ENCODE measurements at places on chromosomes 5 and 9. TPM values are rescaled to one million over a fixed set of nuclear protein-coding genes. Genes with fewer than 3 reads are reported as not detected.

DNA sequence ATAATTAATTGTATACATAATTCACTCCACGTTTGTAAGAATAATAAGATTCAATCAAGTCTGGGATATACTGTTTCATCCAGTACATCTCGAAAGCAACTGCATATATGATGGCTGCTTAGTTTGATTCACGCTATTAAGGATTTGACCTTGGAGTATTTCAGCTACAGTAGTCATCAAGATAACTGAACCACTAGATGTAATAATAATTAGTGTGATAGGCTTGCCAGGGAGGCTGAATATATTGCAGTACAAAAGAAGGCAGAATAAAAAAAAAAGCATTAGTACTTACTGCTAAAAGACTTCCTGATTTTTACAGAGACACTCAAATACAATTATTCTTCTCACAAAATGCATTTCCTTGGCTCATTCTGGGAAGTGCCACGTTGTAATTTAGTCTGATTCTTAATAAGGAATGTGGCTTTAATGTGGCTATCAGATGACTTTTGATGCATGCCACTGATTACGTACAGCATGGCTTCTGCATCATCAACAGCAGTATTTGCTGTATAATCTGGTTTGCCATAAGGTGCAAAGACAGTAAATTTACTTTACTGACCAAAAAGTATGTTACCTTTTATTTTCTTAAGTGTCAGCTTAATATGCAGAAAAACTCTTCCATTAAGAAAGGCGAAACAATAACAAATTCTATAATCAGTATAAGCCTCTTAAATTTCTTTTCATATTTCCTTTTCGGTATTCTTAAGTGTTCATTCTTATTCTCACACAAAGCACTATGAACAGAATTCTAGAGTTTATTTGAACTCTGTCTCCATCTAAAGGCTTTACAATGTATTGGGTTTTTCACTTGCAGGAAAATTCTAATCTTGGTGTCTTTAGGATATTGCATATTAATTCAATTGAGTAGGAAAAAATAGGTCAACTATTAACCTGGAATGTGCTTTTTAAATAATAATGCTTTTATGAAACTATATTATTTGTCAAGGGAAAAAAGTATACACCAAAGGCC is 166.4 kb downstream of the SLF1 start:
- H3K4me3 ChIP-seq, result no peak overlapping the region
- no peaks in the 10 kb centered on the region for H3K4me1 ChIP-seq
- H3K36me3 ChIP-seq, result no peaks in the 10 kb centered on the region
- DNase-seq, result no peak
- no peaks in the 10 kb centered on the region for H3K27me3 ChIP-seq

Gene FAM169A
- total RNA-seq, result 13.8 TPM

GRCh38 chr9:97904725-97905124 is 17.6 kb downstream of the TRMO start:
- H3K4me1 ChIP-seq, result peaks cover 62% of the 10 kb centered on the region
- H3K4me3 ChIP-seq, result peak overlapping the region; percentile 39
- H3K27ac ChIP-seq, result peak overlapping the region; percentile 75

GRCh38 chr5:124823380-124823779 is 76.9 kb upstream of the ZNF608 start:
- DNase-seq, result no peak
- H3K36me3 ChIP-seq, result no peaks in the 10 kb centered on the region
- H3K4me1 ChIP-seq, result no peaks in the 10 kb centered on the region
- no peak overlapping the region for H3K4me3 ChIP-seq
- no peak overlapping the region for H3K27ac ChIP-seq

Gene ZDHHC11B
- total RNA-seq, result 2.1 TPM

- no peaks in the 10 kb centered on the region for H3K4me1 ChIP-seq
- H3K36me3 ChIP-seq, result no peaks in the 10 kb centered on the region
- no peak overlapping the region for H3K4me3 ChIP-seq
- no peak for DNase-seq
- H3K27ac ChIP-seq, result no peak overlapping the region
These were observed 1271.6 kb downstream of the PTPRD start for GRCh38 chr9:9341203-9341602.

DNA sequence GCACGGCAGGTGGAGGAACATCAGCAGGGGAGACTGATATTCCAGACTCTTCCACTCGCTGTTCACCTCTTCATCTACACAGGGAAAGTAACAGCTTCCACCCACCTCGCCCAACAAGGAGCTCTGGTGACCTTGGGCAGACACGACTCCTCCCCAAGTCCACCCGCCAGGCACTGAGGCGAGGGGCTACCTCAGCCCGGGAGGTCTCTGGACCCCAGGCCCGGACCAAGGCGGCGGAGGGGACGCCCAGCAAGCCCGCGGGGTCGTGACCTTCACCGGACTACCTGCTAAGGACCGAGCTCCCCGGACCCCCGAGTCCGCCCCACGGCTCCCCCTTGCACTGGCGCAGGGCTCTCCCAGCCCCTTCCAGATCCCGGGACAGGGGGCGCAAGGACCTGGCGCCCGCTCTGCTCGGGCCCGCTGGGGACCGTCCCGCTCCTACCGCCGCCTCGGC is 70.2 kb upstream of the LPCAT1 start:
- H3K36me3 ChIP-seq, result peaks cover 2% of the 10 kb centered on the region
- H3K4me3 ChIP-seq, result peak overlapping the region; percentile 66
- H3K27me3 ChIP-seq, result peaks cover 4% of the 10 kb centered on the region
- H3K4me1 ChIP-seq, result peaks cover 12% of the 10 kb centered on the region
- no peak overlapping the region for H3K27ac ChIP-seq

DNA sequence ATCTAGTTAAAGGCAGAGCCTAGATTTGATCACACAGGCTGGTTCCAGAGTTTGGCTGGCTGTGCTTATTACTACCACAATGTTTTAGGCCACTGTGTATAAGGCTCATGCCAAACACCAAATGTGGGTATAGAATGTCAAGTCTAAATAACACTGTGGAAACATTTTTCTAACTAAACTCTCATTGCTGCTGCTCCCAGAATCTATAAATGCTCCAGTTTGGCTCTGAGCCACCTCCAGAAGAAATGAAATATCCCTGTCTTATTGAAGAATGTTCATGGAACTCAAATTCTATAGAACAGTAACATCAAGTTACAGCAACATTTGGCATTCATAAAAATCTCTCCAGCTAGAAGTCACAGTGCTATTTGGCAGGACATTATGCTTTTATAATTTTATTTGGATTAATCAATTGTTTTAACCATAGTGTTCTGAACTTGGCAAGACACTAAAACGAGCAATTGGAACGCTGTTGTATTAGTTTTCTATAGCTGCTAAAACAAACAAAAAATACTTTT is 178.1 kb upstream of the COX7C start:
- no peak overlapping the region for H3K4me3 ChIP-seq
- H3K36me3 ChIP-seq, result no peaks in the 10 kb centered on the region
- H3K27me3 ChIP-seq, result no peaks in the 10 kb centered on the region
- no peak overlapping the region for H3K27ac ChIP-seq
- H3K4me1 ChIP-seq, result no peaks in the 10 kb centered on the region
- no peak for DNase-seq

- H3K36me3 ChIP-seq, result no peaks in the 10 kb centered on the region
- H3K27me3 ChIP-seq, result no peaks in the 10 kb centered on the region
- H3K4me1 ChIP-seq, result peaks cover 9% of the 10 kb centered on the region
- H3K4me3 ChIP-seq, result no peak overlapping the region
- no peak for DNase-seq
These were observed 5.3 kb downstream of the PRXL2C start for GRCh38 chr9:96649620-96650324.

GRCh38 chr5:179141867-179142266 is 81.7 kb downstream of the ZNF354C start:
- no peak overlapping the region for H3K4me3 ChIP-seq
- no peak for DNase-seq
- no peak overlapping the region for H3K27ac ChIP-seq
- no peaks in the 10 kb centered on the region for H3K4me1 ChIP-seq

Gene SPINK4
- total RNA-seq, result not detected

GRCh38 chr5:7395947-7396712 is at the start of gene ADCY2:
Gene ADCY2, plus strand, starts transcription at chr5:7396138. Its CDS starts 159 bp downstream, at chr5:7396297.
- DNase-seq, result no peak
- H3K27ac ChIP-seq, result no peak within 1 kb of the TSS
- H3K36me3 ChIP-seq, result no peaks in the 10 kb centered on the region
- H3K4me3 ChIP-seq, result no peak within 1 kb of the TSS

- DNase-seq, result no peak
- H3K4me3 ChIP-seq, result no peak overlapping the region
- H3K27me3 ChIP-seq, result no peaks in the 10 kb centered on the region
- no peak overlapping the region for H3K27ac ChIP-seq
These were observed 4.9 kb upstream of the AMACR start for GRCh38 chr5:34012791-34013190.

Gene PALM2AKAP2
- total RNA-seq, result not detected

Gene COL23A1
- total RNA-seq, result not detected

DNA sequence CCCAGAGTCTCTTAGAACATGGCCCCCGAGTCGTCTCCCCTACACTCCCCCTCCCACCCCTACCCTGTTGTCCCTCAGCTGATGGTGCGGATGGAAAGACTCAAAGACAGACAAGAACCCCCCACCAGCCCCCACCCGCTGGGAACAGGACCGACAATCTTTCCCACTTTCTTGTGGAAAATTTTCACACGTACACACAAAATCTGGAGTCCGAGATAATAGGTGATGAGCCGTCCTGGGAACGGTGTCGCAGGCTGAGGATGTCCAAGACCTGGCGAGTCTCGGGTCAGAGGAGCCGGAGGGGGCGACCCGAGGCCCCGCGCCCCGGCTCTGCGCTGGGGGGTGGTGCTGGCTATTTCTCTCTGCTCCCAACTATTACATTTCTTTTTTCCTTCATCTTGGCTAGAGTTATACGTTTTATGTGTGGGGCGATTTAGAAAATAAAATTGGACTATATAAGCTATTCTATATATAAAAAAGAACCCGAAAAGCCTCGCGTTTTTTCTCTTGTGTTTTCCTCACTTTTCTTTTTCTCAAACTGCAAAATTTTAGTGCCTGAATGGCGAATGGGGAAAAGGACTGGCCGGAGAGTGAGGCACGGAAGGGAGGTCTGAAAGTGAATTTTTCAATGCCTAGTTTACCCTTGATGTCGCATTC is 188.8 kb downstream of the MEF2C start:
- H3K27me3 ChIP-seq, result peaks cover 61% of the 10 kb centered on the region
- H3K27ac ChIP-seq, result no peak overlapping the region

DNA sequence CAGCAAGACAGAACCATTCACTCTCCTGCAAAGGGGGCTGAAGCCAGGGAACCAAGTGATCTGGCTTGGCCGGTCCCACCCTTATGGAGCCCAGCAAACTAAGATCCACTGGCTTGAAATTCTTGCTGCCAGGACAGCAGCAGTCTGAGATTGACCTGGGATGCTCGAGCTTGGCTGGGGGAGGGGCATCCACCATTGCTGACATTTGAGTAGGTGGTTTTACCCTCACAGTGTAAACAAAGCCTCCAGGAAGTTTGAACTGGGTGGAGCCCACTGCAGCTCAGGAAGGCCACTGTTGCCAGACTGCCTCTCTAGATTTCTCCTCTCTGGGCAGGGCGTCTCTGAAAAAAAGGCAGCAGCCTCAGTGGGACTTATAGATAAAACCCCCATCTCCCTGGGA is 60.5 kb downstream of the TNFSF8 start:
- no peak for DNase-seq
- peaks cover 6% of the 10 kb centered on the region for H3K4me1 ChIP-seq
- H3K36me3 ChIP-seq, result no peaks in the 10 kb centered on the region
- H3K27me3 ChIP-seq, result no peaks in the 10 kb centered on the region

Gene DCAF12
- total RNA-seq, result 15.5 TPM

GRCh38 chr9:18296702-18297055 is 177.3 kb upstream of the ADAMTSL1 start:
- no peaks in the 10 kb centered on the region for H3K36me3 ChIP-seq
- no peak overlapping the region for H3K27ac ChIP-seq

Gene ACSL6
- 42.9 TPM for total RNA-seq

- no peaks in the 10 kb centered on the region for H3K36me3 ChIP-seq
- no peak overlapping the region for H3K27ac ChIP-seq
- no peaks in the 10 kb centered on the region for H3K4me1 ChIP-seq
- no peaks in the 10 kb centered on the region for H3K27me3 ChIP-seq
- H3K4me3 ChIP-seq, result no peak overlapping the region
These were observed 269.3 kb downstream of the DMRT2 start for GRCh38 chr9:1319436-1319835.

DNA sequence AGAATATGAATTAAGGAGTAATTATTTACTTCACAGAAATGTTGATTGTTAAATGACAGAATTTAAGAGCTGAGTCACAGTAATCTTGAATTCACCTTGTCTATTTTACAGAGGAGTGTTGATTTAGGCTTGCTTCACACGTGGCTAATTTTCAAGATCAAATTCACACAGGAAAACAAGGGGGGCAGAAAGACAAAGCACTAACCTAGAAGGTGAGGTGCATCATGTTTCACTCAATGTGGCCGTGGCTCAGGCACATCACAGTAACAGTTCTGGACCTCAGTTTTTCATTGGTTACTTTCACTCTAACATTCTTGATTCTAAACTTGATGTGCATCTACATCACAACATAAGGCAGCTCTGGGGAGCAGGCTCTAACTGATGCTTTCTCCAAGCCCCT is 69.6 kb upstream of the GNAQ start:
- peaks cover 13% of the 10 kb centered on the region for H3K4me1 ChIP-seq
- no peak for DNase-seq
- H3K4me3 ChIP-seq, result no peak overlapping the region
- no peaks in the 10 kb centered on the region for H3K36me3 ChIP-seq

DNA sequence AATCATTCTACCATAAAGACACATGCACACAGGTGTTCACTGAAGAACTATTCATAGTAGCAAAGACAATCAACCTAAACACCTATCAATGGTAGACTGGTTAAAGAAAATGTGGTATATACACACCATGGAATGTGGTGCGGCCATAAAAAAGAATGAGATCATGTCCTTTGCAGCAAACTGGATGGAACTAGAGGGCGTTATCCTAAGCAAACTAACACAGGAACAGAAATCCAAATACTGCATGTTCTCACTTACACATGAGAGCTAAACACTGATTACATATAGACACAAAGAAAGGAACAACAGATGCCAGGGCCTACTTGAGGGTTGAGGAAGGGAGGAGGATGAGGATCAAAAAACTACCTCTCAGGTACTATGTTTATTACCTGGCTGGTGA is 103.8 kb downstream of the DRD1 start:
- no peak overlapping the region for H3K4me3 ChIP-seq
- H3K27ac ChIP-seq, result no peak overlapping the region
- no peak for DNase-seq

- no peak for DNase-seq
- no peak overlapping the region for H3K4me3 ChIP-seq
- peaks cover 9% of the 10 kb centered on the region for H3K4me1 ChIP-seq
- H3K27ac ChIP-seq, result no peak overlapping the region
These were observed 3.2 kb downstream of the TOR4A start for GRCh38 chr9:137280474-137281344.

DNA sequence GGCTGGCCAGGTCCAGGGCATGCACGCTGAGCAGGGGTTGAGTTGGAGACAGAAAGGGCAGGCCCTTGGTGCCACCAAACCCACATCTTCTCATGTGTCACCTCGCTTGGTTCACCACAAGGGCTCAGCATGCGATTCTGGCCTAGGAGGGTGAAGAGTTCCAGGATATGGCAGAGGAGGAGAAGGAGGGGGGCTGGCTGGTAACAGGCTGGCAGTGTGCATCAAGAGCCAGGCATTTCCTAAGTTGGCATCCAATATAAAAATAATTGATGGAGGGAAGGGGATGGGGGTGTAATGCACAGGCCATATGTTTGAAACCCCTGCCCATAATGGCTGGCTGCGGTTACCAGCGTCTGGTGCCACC is 255.6 kb downstream of the NFIB start:
- H3K4me1 ChIP-seq, result no peaks in the 10 kb centered on the region
- no peak overlapping the region for H3K4me3 ChIP-seq
- H3K27ac ChIP-seq, result no peak overlapping the region
- no peaks in the 10 kb centered on the region for H3K27me3 ChIP-seq
- no peak for DNase-seq

Data from T-cell (primary cell).